ENCODE measurements at places on chromosomes 4 and X.

- H3K27ac ChIP-seq = peak overlapping the region; percentile 74
- peaks cover 16% of the 10 kb centered on the region for H3K4me1 ChIP-seq
- peaks cover 25% of the 10 kb centered on the region for H3K36me3 ChIP-seq
- no peaks in the 10 kb centered on the region for H3K27me3 ChIP-seq
- DNase-seq = no peak
Observed at GRCh38 chr4:102007959-102008425, 217.5 kb downstream of the BANK1 start.

DNA sequence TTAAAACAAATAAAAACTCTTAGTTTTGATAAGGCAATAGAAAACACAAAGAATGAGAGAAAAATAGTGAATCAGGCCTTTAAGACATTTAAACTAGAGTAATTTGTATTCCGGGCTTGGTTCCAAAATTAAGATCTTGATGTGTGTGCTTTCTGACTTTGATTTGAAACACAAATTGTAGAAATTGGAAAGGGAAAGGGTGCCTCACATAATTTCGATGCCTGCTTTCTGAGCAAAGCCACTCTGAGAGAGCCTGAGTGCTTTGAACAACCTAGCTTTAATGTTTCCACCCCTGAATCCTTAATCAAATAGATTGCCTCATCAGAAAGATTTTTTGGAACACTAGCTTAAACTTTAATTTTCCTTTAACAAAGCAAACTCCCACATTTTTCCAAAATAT is 666.8 kb downstream of the PCDH18 start:
- no peak for DNase-seq
- no peak overlapping the region for H3K4me3 ChIP-seq
- H3K27me3 ChIP-seq = no peaks in the 10 kb centered on the region
- H3K4me1 ChIP-seq = no peaks in the 10 kb centered on the region

DNA sequence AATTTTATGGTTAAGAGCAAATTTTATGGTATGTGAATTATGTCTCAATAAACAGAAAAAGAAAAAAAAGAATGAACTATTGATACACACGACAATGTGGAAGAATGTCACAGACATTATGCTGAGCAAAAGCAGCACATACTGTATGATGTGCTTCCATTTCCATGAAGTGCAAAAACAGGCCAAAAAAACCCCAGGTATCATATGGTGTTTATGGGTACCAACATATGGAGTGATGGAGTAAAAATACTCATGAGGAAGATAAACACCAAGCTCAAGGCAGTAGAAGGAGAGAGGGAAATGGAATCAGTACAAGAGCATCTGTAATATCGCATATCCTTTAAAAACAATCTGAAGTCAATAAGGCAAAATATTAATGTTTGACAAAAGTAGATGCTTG is 4.2 kb upstream of the GATA1 start:
- DNase-seq = no peak
- H3K27me3 ChIP-seq = peaks cover 14% of the 10 kb centered on the region
- H3K36me3 ChIP-seq = no peaks in the 10 kb centered on the region
- H3K4me3 ChIP-seq = no peak overlapping the region

DNA sequence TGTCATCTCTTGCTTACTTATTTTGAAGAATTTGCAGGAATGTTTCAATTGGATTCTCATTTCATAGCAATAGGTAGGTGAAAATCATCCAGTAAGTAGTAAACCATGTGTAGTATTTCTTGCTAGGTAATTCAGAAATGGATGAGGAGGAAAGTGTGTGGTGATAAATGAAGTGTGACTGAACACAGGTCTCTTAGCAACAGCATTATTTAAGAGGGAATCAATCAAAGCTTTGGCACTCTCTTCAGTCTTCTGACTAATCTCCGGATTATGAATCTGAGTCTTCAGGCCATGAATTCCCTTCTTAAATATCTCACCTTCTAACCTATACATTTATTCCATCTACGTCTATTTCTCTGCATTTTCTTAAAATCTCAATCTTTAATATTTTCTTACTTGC is 55.8 kb upstream of the ARHGAP24 start:
- peaks cover 30% of the 10 kb centered on the region for H3K4me1 ChIP-seq
- DNase-seq = no peak
- H3K36me3 ChIP-seq = peaks cover 2% of the 10 kb centered on the region
- no peak overlapping the region for H3K4me3 ChIP-seq
- no peak overlapping the region for H3K27ac ChIP-seq

DNA sequence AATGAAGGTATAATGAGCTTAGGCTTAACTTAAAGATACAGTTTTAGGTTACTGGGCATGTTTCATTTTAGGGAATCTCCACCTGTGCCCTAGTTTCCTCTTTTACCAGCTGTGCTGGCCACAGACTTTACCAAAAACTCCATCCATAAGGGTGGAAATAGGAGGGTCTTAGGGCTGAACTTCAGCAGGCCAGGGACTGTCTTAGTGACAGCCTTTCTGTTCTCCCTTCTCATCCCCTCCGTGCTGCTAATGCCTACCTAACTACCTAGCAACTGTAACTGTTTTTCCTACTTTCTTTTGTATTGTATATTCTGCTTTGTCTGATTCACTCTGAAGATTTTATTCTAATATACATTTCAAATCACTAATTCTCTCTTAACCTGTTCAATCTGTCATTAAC is 1375.3 kb downstream of the PCDH18 start:
- no peaks in the 10 kb centered on the region for H3K27me3 ChIP-seq
- no peak overlapping the region for H3K27ac ChIP-seq
- DNase-seq = no peak
- no peak overlapping the region for H3K4me3 ChIP-seq
- H3K4me1 ChIP-seq = no peaks in the 10 kb centered on the region

DNA sequence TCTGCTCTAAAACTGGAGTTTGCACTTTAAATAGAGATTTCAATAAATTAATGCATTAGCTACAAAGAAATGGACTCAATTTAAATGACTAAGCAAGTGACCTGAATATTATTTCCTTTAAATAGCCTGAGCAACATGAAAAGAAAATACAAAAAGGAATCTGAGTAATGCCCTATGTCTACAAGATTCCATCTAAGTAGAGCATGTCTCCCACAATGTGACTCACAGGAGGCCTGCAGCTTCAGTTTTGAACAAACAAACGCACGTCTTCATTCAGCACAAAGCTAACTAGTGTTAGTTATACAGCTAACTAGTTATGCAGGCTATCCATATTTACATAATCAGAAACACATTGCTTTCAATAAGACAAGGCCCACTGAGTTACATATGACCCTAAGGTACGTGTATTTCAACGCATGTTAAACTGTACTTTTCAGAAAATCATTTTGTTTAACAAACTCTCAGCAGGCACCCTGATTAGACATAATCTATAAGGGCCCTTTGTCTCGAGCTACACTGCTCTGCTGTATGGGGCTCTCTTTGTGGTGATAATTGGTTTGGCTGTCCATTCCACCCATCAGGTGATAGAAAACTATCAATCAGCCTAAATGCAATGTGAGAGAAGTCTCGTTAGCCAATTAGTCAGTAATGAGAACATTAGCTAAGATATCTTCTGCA is 116.5 kb downstream of the MAML3 start:
- no peak overlapping the region for H3K4me3 ChIP-seq
- H3K27me3 ChIP-seq = peaks cover 11% of the 10 kb centered on the region
- DNase-seq = no peak

GRCh38 chr4:118898684-118899138 is 10.1 kb downstream of the SYNPO2 start:
- H3K4me1 ChIP-seq = no peaks in the 10 kb centered on the region
- no peak overlapping the region for H3K27ac ChIP-seq
- H3K27me3 ChIP-seq = no peaks in the 10 kb centered on the region
- no peak for DNase-seq
- no peak overlapping the region for H3K4me3 ChIP-seq
- H3K36me3 ChIP-seq = no peaks in the 10 kb centered on the region

DNA sequence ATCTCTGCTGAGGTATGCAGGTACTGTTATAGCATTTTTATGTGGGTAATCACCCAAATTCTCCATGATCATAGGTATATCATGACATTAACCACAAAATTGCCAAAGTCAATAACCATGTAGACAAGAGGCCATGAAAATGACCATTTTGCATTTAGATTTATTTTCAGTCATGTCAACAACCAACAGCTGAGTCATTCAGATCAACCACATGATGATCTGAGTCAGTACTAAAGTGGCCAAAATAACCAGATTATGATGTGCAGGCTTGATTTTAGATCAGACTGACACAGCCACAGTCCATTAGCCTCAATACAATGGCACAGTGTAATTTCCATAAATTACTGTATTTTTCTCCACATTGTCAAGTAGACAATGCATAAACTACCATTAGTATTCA is 240.5 kb downstream of the GRIA3 start:
- no peaks in the 10 kb centered on the region for H3K36me3 ChIP-seq
- H3K4me1 ChIP-seq = no peaks in the 10 kb centered on the region
- no peaks in the 10 kb centered on the region for H3K27me3 ChIP-seq
- H3K27ac ChIP-seq = no peak overlapping the region
- no peak for DNase-seq

- H3K27ac ChIP-seq = no peak overlapping the region
- peaks cover 2% of the 10 kb centered on the region for H3K27me3 ChIP-seq
- H3K4me3 ChIP-seq = no peak overlapping the region
- H3K4me1 ChIP-seq = no peaks in the 10 kb centered on the region
Observed at GRCh38 chrX:132505116-132505515, 16.3 kb upstream of the MBNL3 start.

DNA sequence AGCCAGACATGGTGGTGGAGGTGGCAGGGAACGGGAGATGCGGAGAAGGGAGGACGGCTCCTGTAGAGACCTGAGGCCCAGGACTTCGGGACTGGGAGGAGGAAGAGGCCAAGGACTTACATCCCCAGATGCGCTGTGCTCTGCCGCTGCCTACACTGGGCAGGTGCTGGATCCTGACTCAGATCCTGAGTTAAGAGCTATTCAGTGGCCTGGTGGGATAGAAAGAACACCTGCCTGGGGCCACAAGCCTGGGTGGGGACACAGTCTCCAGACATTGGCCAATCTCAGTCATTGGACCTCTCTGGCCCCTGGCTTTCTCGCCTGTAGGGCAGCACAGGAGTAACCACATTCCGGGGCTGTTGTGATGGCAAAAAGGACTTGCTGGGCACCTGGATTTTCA is 10.9 kb upstream of the MSX1 start:
- H3K27me3 ChIP-seq = peaks cover 17% of the 10 kb centered on the region
- H3K4me1 ChIP-seq = peaks cover 6% of the 10 kb centered on the region
- no peak for DNase-seq

DNA sequence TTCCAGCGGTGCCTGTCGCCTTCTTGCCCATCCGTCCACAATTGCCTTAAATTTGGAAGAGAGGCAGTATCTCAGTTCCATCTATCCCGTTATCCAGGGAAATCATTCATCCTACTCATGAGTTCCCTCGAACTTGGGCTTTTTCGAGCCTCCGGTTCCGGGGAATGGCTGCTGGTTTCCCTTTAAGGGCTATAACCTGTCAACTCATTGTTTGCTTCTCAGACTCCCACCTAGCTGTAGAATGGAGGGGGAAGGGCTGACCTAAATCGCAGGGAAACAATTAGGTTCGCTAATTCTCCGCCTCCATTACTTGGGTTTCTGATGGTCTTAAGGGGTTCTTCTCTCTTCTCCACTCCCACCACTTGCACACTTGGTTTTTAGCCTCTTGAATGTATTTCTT is 1.2 kb downstream of the UCHL1 start:
- H3K4me1 ChIP-seq = peaks cover 5% of the 10 kb centered on the region
- H3K27me3 ChIP-seq = peaks cover 19% of the 10 kb centered on the region
- no peak overlapping the region for H3K27ac ChIP-seq
- no peak for DNase-seq
- no peaks in the 10 kb centered on the region for H3K36me3 ChIP-seq

- no peaks in the 10 kb centered on the region for H3K4me1 ChIP-seq
- no peak for DNase-seq
- no peak overlapping the region for H3K4me3 ChIP-seq
- no peaks in the 10 kb centered on the region for H3K36me3 ChIP-seq
- H3K27me3 ChIP-seq = peaks cover 2% of the 10 kb centered on the region
Observed at GRCh38 chr4:84875636-84876371, 90.7 kb downstream of the WDFY3 start.

DNA sequence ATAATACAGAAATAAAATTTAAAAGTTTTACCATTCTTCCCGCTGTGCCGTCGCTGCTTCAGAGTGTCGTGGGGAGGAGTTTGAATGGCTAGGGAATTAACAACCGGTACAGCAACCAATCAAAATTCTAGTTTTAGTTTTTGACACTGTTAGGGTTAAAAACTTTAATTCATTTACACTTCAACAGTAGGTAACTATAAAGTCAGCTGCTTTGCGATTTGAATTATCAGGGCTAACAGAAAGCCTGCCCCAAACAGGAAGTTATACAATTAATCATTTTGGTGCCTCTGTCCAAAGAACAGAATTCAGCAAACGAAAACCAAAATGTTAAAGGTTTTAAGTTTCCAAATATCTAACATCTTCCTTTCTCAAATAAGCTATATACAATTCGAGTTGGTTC is 2.3 kb downstream of the HNRNPD start:
- H3K4me1 ChIP-seq = peaks cover 34% of the 10 kb centered on the region
- H3K4me3 ChIP-seq = peak overlapping the region; percentile 88
- peak overlapping the region; percentile 96 for H3K27ac ChIP-seq
- peaks cover 9% of the 10 kb centered on the region for H3K36me3 ChIP-seq

- H3K36me3 ChIP-seq = no peaks in the 10 kb centered on the region
- no peak overlapping the region for H3K4me3 ChIP-seq
- no peak for DNase-seq
- H3K27ac ChIP-seq = no peak overlapping the region
- peaks cover 2% of the 10 kb centered on the region for H3K27me3 ChIP-seq
Observed at GRCh38 chr4:172838111-172838510, 330.5 kb upstream of the GALNT7 start.

GRCh38 chr4:45646885-45647590 is 476.8 kb downstream of the GABRG1 start:
- H3K27me3 ChIP-seq = no peaks in the 10 kb centered on the region
- no peak for DNase-seq
- no peak overlapping the region for H3K4me3 ChIP-seq
- no peaks in the 10 kb centered on the region for H3K36me3 ChIP-seq

GRCh38 chr4:5964030-5964429 is 54.2 kb downstream of the C4orf50 start:
- DNase-seq = no peak
- H3K4me1 ChIP-seq = no peaks in the 10 kb centered on the region
- H3K27ac ChIP-seq = no peak overlapping the region
- H3K27me3 ChIP-seq = no peaks in the 10 kb centered on the region

DNA sequence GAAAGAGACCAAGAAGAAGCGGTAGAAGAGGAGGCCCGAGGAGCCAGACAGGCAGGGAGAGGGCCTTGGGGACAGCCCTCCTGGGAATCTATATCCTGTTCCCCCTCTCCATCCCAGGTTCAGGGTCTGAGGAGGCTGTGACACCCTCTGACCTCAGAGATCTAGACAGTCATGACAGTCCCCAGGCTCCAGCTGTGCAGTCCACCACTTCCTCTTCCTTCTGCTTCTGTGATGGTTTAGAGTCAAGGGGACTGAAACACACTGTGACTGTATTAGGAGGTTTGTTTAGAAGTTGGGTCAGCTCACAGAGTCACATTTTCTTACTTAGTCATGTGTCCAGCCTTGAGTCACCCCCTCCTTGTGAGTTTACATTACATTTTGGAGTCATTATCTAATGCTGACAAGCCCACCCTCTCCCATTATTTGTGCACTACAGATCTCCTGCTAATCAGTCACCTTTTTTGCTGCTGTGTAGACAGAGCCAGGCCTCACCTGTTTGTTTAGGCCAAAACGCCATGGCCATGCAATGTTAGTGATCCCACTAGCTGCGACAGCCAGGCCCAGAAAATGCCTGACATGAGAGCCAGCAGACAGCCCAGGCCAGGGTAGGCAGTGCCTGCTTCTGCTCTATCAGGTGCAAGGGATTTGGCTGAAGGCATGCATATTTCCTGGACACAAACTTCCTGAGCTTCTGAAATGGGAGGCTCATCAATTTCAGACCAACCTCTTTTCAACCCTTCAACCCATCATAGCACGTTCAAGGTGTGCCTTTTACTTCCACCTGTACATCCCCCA is 26.0 kb downstream of the MANBA start:
- peaks cover 46% of the 10 kb centered on the region for H3K4me1 ChIP-seq
- H3K27me3 ChIP-seq = no peaks in the 10 kb centered on the region
- no peak overlapping the region for H3K4me3 ChIP-seq
- H3K36me3 ChIP-seq = peaks cover 52% of the 10 kb centered on the region

All from memory B cell (primary cell).